ENCODE measurements at places on chromosomes 16 and 17.

- DNase-seq, result no peak
Measured at GRCh38 chr16:6557353-6558023, 775.2 kb upstream of the RBFOX1 start.

DNA sequence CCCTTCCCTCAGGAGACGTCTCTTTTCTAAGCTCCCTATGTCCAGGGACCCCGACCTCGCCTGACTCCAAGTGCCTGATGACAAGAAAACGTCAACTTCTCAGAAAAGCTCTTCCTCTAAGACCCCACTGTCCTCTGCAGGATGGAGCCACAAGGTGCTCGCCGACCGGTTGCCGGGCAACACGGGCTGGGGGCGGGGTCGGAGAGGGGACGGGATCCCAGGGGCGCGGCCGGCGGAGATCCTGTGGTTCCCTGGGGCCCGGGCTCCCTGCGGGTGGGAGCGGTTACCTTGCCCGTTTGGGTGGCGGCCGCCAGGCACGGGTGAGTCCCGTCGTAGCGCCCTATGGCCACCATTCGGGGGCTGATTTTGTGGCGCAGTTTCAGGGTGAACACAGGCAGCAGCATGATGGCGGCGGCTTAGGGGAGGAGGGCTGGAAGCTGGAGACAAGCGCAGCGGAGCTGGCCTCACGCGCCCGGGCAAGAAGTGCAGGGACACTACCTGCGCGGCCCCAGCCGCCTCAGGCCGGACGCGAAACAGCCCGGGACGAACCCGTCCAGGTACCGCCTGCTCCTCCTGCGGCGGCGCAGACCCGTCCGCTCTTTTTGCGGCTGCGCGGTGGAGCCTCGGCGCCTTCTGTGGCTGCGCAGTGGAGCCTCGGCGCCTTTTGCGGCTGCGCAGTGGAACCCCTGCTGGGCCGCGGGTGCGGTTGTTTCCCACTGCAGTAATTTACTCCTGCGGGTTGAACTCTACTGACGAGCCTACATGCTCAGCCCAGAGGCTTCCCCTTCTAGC is at the start of gene BBS2:
TSS of gene BBS2 (minus strand) at position 566 of the 792 bp plus-strand sequence. CDS start at position 404, 162 bp downstream.
- peak; percentile 95 for DNase-seq

DNA sequence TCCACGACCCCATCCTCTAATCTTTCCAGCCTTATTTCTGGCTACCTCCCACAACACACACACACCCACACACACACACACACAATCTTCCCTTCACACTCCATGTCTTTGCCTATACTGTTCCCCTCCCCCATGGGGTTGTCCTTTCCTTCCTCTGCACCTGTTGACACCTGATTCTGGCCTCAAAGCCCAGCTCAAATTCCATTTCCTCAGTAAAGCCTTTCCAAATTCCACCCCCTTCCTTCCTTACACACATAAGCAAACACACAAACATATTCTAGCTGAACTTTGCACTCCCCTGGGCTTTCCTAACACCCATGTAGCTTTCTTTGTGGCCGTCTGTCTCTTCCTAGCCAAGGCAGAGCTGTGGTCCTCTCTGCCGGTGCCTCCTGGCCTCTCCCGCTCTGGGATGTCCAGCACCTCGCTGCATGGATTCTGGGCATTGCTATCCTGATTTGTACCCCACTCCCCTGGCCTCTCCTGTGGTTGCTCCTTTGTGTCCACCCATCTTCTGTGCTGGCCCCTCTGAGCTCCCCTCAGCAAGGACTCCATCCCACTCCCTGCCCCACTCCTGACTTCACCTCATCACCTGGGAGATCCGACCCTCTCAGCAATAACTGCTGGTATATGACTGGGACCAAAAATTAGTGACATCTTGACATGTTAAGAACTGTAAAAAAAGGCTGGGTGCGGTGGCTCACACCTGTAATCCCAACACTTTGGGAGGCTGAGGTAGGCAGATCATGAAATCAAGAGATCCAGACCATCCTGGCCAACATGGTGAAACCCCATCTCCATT is 8.4 kb upstream of the SRCIN1 start:
- DNase-seq, result peak; percentile 25

DNA sequence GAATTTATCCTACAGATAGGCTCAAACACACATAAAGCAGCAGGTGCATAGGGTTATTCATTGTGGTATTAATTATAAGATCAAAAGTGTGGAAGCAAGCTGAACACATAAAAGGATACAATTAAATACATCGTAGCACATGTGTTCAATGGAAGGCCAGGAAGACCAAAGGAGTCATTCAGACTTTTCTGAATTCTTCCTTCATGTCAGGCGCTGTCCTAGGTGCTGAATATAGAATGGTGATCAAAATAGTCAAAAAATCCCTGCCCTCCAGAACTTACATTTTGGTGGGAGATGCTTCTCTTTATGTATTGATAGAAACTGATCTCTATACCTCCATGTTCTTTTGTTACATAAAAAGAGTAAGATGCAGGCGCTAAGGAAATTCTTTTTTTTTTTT is 439.0 kb upstream of the ASIC2 start:
- DNase-seq, result peak; percentile 49

DNA sequence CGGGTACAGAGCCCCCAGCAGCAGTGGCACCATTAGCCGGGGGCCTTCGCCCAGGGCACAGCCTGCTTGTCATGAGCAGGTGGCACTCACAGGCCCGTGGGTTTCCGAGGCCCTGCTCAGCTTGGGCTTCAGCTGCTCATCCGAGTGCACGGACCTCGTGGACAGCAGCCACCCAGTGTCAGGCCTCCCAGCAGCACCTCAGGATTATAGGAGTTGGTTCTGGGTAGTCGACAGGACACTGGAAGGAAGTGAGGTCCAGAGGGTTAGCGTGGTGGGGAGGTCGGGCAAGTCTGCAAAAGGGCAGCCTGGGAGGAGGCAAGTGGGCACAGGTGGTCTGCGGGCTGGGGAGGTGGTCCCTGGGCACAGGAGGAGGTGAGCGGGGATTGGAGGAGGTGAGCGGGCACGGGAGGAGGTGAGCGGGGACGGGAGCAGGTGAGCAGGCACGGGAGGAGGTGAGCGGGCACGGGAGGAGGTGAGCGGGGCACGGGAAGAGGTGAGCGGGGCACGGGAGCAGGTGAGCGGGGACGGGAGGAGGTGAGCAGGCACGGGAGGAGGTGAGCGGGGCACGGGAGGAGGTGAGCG is 5.1 kb upstream of the CPNE7 start:
- DNase-seq, result no peak

- DNase-seq, result no peak
Measured at GRCh38 chr17:40532520-40533253, 31.3 kb upstream of the TNS4 start.

GRCh38 chr17:54876656-54877195 is 23.9 kb upstream of the TOM1L1 start:
- DNase-seq, result no peak

- DNase-seq, result peak; percentile 79
Measured at GRCh38 chr16:50644729-50645128, 36.4 kb downstream of the SNX20 start.

DNA sequence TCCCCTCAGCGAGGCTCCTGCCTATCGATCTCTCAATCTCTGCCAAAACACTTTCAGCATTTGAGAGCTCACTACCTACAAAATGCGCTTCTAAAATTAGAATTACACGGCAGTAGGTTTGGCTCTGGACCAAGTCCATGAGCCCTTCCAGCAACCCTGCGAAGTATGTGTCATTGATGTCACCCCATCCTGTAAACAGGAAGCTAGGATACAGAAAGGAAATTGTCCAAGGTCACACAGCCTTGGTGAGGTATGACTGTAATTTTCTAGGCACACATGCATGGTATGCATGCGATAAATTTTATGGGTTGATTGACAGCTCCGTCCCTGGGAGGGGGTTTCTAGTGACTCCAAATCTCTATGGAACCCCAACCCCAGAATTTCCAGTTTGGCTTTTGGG is 330.3 kb upstream of the CDH5 start:
- no peak for DNase-seq

All from H7 (cell line).